A549 (cell line): ENCODE measurements at places on chromosomes 5 and 9. TPM values are rescaled to one million over a fixed set of nuclear protein-coding genes. Genes with fewer than 3 reads are reported as not detected.

SUSD3 gene
- polyA plus RNA-seq: 0.34 to 0.46 TPM (median 0.42 TPM) in 3 replicates

FOXD4L5 gene
- polyA plus RNA-seq: 0.05 to 0.16 TPM (median 0.08 TPM) in 3 replicates

ADRB2 gene
- 0.34 to 0.50 TPM (median 0.37 TPM) in 3 replicates for polyA plus RNA-seq

MZB1 gene
- polyA plus RNA-seq: 0.09 to 0.14 TPM in 2 of 3 replicates, not detected in the other

SLCO6A1 gene
- polyA plus RNA-seq: not detected in 3 replicates

RNF183 gene
- polyA plus RNA-seq: not detected in 3 replicates

SH3TC2 gene
- 0.30 to 0.55 TPM (median 0.34 TPM) in 3 replicates for polyA plus RNA-seq

ARSI gene
- 17.4 to 24.1 TPM (median 22.0 TPM) in 3 replicates for polyA plus RNA-seq

HCN1 gene
- not detected in 3 replicates for polyA plus RNA-seq

DCP2 gene
- 7.2 to 8.0 TPM (median 7.8 TPM) in 3 replicates for polyA plus RNA-seq

SECISBP2 gene
- 16.3 to 18.3 TPM (median 16.9 TPM) in 3 replicates for polyA plus RNA-seq

IFNA13 gene
- not detected in 3 replicates for polyA plus RNA-seq

IFNE gene
- 2.3 to 2.5 TPM (median 2.4 TPM) in 3 replicates for polyA plus RNA-seq

MEF2C gene
- 0.06 to 0.12 TPM (median 0.10 TPM) in 3 replicates for polyA plus RNA-seq

GAPT gene
- not detected in 3 replicates for polyA plus RNA-seq

TMOD1 gene
- polyA plus RNA-seq: 0.62 to 0.98 TPM (median 0.80 TPM) in 3 replicates

PHAX gene
- 90.2 to 95.5 TPM (median 90.2 TPM) in 3 replicates for polyA plus RNA-seq

PKD2L2 gene
- 0.04 TPM in 1 of 3 replicates, not detected in the others for polyA plus RNA-seq

RGS14 gene
- polyA plus RNA-seq: 5.2 to 8.4 TPM (median 6.4 TPM) in 3 replicates

GARIN3 gene
- not detected in 3 replicates for polyA plus RNA-seq

IQGAP2 gene
- polyA plus RNA-seq: 3.1 to 5.3 TPM (median 4.9 TPM) in 3 replicates

ROR2 gene
- 0.53 to 0.66 TPM (median 0.53 TPM) in 3 replicates for polyA plus RNA-seq

FLT4 gene
- 2.1 to 3.0 TPM (median 2.6 TPM) in 3 replicates for polyA plus RNA-seq

CENPK gene
- 66.8 to 72.7 TPM (median 66.8 TPM) in 3 replicates for polyA plus RNA-seq

PCDHGB7 gene
- 0.03 to 0.06 TPM (median 0.05 TPM) in 3 replicates for polyA plus RNA-seq

LRRC70 gene
- polyA plus RNA-seq: 0.09 TPM in 1 of 3 replicates, not detected in the others

PDE6A gene
- polyA plus RNA-seq: 0.20 to 0.30 TPM (median 0.28 TPM) in 3 replicates

PRDM9 gene
- polyA plus RNA-seq: 0.03 TPM in 1 of 3 replicates, not detected in the others

IL9 gene
- polyA plus RNA-seq: not detected in 3 replicates

PLAC8L1 gene
- 0.34 to 0.84 TPM (median 0.41 TPM) in 3 replicates for polyA plus RNA-seq

GRM6 gene
- polyA plus RNA-seq: not detected in 3 replicates

GOLPH3 gene
- 50.9 to 58.0 TPM (median 57.8 TPM) in 3 replicates for polyA plus RNA-seq

MRPS2 gene
- 85.3 to 93.2 TPM (median 90.1 TPM) in 3 replicates for polyA plus RNA-seq

EQTN gene
- polyA plus RNA-seq: 0.11 TPM in 1 of 3 replicates, not detected in the others

FBP2 gene
- not detected in 3 replicates for polyA plus RNA-seq

GPR150 gene
- polyA plus RNA-seq: 0.05 to 0.13 TPM in 2 of 3 replicates, not detected in the other

TNFSF8 gene
- polyA plus RNA-seq: not detected in 3 replicates

SPAG8 gene
- polyA plus RNA-seq: 0.45 to 0.71 TPM (median 0.54 TPM) in 3 replicates

PCDHGC3 gene
- polyA plus RNA-seq: 4.9 to 5.3 TPM (median 5.2 TPM) in 3 replicates

CXCL14 gene
- 0.12 to 0.15 TPM (median 0.13 TPM) in 3 replicates for polyA plus RNA-seq

MSX2 gene
- polyA plus RNA-seq: 2.0 to 2.6 TPM (median 2.6 TPM) in 3 replicates

AK3 gene
- 42.6 to 51.0 TPM (median 49.0 TPM) in 3 replicates for polyA plus RNA-seq

HMHB1 gene
- polyA plus RNA-seq: not detected in 3 replicates

TRPM3 gene
- not detected in 3 replicates for polyA plus RNA-seq
